T-cell (primary cell): ENCODE measurements at places on chromosomes 7 and 10.

DNA sequence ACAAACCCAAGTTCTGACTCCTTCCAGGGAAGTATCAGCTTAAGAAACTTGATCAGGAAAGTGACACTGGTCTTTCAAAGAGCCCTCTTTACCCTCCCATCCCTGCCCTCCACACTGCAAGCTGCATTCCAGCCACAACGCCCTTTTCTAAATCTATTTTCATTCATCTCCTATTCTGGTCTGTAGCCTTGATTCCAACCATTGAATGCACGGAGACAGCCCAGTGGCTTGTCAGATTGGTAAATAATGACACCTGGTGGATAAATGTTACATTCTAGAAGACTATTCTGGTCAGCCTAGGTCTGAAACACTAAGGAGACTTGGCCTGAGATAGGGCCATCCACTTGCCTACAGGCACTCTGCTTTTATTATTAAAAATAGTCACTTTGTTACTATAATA lies 20.9 kb downstream of the MORN4 start:
- no peak for DNase-seq

DNA sequence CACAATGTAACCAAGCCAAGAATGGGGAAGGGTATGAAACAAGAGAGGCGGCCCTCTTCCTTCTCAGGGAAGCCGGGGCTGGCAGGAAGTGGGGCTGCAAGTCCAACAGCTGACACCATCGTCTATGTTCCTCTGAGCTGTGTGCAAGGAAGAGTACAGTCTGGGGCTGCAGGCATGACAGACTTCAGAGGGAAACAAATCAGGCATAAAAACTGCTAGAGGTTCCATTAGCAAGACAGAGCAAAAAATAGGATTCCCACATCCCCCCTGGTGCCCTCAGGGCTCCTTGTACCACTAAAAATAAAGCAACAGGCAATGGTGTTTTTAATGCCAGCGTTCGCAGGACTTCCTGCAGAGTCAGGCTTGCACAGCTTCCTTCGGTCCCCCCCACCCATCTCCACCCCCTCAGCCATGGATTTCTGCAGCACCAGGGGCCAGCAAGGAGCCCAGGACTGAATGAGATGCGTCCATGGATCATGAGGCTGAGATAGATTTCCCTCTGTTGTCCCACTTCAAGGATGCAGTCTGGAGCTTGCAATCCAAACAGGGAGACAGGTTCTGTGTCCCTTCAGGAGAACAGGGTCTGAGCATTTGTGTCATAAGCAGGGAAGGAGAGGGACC lies 34.6 kb downstream of the KCNMA1 start:
- DNase-seq = no peak

DNA sequence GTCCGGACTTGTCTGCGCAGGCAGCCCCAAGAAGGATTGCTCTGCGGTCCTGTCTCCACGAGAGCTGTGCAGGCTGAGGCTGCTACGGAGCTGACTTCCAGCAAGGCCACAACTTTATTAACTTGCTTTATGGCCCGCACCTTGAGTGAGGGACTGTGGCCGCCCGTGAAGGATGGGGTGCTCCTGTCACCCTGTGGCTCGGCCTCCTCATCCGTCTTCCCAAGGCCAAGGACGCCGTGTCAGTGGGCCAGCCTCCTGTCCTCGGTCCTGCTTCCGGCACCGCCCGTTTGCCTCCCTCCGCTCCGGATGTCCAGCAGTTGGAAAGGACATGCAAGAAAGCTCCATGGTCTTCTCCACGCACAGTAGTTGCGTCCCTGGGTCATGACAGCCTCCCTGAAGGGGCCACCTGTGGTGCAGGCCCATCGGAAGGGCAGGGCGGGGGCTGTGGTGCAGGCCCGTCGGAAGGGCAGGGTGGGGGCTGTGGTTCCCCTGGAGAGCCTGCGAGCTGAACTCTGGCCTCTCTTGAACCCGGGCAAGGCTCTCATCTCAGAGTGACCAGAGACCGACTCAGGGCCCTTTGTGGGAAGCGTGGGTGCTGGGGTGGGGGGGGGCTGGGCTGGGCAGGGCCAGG lies 87.1 kb downstream of the NKX6-2 start:
- no peak for DNase-seq

DNA sequence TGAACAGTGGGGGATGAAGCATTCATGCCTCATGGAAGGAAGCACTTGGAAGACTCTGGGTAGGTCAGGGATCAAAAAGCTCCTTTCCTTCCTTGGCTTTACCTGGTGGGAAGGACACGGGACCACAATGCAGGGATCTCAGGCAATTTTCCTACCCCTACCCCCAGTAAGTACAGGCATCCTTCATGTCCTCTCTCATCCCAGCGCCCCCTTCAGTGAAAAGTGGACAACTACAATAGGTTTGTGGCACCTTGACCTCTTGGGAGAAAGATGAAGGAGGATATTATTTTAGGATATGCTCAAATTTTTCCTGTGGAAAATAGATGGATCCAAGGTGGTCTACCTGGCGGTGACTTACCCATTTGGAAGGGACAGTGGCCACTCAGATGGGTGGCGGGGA lies 16.5 kb downstream of the AFAP1L2 start:
- no peak for DNase-seq

- DNase-seq = no peak
These were observed 37.6 kb downstream of the MCU start for GRCh38 chr10:72729528-72729927.
